H54 (cell line): ENCODE measurements at places on chromosomes 3 and 15.
A peak's percentile ranks its signal among the peaks of the same experiment; 100 is the strongest.

DNA sequence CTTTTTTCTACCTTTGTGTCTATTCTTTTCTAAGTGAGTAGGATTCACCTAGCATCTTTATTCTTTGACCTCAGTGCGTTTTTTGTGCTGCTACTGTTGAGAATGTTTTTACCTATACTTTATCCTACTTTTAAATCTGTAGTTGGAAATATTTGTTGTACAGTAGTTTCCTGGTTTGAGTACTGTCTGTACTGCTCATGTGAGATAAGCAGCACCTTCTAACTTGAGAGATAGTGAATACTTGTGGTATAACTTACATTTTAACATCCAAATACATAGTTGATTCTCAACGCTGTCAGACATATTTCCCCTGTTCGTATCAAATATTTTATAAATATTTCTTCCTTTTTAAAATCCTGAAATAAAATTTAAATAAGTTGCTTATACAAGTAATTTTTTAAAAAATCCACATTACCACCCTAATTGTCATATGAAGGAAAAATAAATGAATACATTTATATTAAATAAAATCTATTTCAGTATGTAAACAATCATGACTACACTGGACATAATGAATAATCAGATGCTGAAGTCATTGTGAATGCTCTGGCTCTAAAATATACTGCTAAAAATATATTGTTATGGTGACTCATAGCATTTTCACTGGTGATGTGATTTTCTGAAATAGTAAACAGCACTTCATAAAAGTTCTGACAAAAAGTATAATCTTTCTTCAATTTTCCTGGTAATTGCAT, 17.4 kb downstream of the ATP11B start:
- no peak for DNase-seq

GRCh38 chr3:102229062-102229655, 205.7 kb upstream of the ZPLD1 start:
- peak; percentile 12 for DNase-seq

DNA sequence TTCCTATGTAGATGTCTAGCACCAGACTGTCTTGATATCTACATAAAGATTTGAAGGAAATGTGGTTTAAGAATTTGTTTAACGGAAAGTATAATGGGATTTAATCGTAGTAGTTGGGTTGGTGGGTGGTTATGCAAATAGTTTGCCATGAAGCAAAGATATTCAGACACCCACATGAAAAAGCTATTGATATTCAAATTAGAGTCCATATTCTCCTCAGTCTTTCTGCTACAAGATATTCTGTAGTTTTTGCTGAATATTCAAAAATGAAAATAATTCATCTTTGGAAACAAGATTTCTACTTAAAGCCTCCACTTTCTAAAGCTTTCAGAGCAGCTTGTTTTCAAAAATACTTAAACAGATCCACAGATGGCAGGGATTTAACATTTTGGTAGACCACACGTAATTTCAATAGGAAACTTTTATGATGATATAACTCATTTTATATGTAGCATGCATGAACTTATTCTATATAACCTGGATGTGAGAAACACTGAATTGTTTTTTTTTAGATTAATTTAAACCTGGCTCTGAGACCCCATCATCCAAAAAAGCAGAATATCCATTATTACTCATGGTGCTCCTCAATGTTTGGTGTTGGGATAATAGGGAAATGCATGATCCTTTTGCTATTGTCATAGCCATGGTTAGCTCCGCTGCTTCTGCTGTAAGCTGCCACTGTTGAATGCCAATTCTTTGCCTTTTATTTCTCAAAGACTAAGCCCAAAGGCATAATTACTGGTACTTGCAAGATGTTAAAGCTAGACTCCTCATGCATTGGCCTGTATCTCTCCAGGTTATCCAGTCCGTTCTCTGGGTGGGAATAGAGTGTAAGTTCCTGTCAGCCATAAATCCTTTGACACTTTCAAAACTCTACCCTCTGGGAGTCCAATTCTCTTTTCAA, 98.0 kb downstream of the GMNC start:
- DNase-seq = no peak

DNA sequence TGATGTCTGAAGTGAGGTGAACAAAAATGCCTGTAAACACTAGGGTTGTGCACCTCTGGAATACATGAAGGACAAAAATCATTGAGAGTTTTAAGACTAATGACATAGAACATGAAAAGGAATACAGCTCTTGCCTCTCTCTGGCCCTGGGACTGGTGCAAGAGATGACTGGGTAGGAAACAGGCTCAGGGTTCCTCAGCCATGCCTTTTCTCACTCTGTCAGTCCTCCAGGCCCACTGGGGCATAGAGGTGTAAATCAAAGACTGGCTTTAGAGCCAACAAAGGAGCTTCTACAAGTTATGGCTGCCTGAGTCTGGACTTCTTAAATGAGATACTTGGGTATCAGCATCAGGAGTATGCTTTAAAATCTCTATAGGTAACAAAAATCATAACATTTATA, 554.7 kb upstream of the KCNMB2 start:
- no peak for DNase-seq

- no peak for DNase-seq
Observed at GRCh38 chr3:123618768-123619484, 34.1 kb upstream of the HACD2 start.

DNA sequence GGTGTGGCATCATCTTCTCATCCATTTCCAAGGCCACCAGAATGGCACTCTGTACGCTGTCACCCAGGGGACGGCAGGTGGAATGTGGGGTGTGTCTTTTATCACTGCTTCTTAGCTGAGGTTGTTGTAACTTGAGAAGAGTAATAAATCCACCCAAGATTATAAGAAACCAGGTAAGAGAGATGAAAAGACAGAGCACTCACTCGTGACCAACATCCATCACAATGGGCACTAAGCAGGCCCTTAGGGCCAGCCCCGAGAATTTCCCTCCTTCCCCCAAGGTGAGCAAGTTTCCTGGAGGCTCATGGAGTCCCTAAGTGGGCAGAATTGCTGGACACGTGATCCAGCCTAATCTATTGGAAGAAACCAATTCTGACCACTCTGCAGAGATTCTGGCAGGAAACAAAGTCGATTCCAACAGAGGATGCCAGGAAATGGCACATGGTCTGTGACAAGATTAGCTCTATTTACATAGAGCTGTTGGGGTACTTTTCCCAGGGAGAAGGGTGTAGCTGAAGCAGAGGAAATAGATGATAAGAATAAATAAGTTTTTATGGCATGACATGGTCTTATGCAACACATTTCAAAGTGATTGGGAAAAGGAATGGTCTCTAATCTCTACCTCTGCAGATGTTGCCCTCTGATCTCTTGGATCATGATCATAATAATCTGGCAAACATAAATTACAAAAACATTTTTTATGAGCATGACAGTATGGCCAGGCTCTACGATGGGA, 22.5 kb downstream of the SLC6A20 start:
- DNase-seq = no peak

GRCh38 chr3:119380697-119381096, 82.7 kb downstream of the TMEM39A start:
- no peak for DNase-seq

GRCh38 chr15:69593981-69594966, 141.7 kb downstream of the RPLP1 start:
- DNase-seq = peak; percentile 19

- no peak for DNase-seq
Observed at GRCh38 chr15:81301815-81302399, 22.0 kb downstream of the STARD5 start.

DNA sequence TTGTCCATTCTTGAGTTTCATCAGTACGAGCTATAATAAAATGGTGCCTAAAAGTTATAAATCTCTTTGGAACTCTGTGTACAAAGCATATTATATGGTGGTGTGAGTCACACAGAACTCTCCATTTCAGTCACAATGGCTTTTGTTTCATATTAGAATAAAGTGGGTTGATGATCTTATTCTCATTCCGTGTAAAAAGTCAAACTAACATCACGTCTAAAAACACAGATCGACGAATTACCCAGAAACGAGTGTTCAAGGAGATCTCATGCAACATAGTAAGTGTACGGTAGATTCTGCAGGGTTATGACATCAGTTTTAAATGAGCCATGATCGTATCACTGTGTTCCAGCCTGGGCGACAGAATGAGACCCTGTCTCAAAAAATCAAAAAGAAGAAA, 122.4 kb downstream of the FOXP1 start:
- DNase-seq = no peak

DNA sequence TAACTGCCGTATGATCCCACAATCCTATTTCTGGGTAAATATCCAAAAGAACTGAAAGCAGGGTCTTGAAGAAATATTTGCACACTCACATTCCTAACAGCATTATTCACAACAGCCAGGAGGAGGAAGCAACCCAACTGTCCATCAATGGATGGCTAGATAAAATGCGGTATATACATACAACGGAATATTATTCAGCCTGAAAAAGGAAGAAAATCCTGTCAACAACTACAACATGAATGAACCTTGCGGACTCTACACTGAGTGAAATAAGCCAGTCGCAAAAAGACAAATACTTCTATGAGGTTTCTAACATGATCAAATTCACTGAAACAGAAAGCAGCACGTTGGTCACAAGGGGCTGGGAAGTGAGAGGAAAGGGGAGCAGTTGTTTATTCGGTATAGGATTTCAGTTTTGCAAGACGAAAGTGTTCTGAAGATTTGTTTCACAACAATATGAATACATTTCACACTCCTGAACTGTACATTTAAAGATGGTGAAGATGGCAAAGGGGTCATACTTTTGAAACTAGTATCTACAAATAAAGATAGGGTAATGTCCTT, 6.2 kb downstream of the DLG1 start:
- DNase-seq = no peak

DNA sequence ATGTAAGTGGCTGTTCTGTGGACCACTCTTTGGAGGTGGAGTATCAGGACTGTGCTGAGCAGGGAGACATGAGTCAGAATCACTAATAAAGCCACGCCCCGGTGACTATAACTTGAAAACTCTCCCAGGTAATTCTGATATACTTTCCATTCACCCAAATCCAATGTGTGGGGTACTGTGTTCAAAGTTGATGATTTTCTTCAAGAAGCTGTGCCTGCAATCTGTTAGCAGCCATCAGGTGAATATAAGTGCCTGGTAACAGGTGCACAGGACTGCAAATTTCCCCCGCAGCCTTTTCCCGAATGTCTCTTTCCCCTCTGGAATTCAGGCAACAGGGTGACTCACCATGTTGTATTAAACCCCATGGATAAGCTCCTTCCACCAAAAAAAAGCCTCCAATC, 17.0 kb downstream of the MAGI1 start:
- peak; percentile 59 for DNase-seq

GRCh38 chr3:168939651-168940238, 723.8 kb downstream of the MECOM start:
- no peak for DNase-seq
